ENCODE measurements at places on chromosomes 3 and 15.

DNA sequence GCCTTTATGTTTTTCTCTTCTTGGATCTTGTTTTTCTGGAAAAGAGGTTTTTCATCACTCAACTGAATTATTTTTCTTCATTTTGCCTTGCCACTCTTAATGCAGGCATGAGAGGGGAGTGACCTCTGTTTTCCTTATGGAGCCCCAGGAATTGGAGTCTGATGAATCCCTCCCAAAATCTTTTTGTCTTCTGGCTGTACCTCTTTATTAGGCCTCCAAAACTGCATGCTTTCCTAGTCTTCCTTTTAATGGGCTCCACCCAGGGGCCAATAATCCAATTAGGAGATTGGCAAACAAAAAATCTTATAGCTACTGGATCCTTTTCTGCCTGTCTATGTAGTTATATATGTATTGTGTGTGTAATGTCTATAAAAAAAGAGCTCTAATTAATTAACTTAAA, 192.4 kb upstream of the PEX5L start:
- DNase-seq: no peak

DNA sequence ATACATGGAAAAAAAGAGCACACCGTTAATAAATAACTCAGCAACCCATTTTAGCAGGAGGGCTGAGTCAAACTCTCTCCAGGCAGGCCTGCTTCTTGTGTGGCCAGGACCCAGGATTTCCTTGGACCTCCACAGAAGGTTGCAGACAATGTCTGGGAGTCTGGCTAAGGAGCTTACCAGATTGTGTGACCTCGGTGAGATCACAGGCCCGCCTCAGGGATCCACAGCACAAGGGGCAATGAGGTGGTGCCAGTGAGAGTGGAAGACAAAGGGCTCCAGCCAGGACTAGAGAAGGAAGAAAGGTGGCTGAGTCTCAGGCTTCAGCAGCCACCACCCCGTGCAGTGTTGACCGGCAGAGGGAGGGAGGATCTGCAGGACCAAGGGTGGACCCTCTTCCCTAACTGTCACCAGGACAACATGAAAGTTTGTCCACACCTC, 32.2 kb upstream of the SEC22A start:
- DNase-seq: peak; percentile 83

DNA sequence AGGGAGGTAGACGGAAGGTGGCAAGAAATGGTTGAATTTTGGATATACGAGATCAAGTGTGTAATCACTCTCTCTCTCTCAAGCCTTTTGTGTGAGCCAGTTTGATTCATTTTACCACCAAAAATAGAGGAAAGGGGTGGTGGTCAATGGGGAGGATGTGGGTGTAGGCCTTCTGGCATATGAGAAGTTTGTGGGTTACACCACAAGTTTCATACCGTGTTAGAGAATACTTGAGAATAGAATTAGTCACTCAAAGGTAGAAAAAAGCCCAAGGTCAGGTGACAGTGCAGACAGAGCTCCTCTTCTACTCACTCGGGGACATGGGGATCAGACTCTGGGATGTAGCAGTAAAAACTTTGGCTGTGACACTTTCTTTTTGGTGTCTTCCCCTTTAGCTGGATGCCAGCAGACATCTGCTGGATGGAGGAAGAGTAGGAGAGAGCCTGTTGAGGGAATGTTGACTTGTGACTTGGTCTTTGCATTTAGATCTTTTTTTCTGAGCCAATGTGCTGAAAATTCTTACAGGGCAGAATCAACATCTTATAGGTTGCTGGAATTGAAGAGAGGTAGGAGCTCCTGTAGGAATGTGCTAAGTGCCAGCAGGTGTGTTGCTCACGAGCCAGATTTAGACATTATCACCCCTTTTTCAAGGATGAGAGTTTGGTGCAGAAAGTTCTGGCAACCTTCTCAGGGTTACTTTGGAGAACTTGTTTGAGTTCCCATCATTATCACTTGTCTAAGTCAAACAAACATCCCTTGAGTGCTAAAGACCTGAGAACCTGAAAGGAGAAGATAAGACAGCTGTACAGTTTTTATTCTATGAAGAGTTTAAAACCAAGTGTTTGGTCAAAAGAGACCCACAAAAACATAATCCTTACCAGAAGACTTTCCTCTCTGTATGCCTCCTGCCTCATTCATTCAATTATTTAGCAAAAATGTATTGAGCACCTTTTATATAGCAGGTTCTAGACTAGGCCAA, 43.9 kb upstream of the RYK start:
- no peak for DNase-seq

GRCh38 chr15:71654042-71654719, 156.2 kb upstream of the NR2E3 start:
- no peak for DNase-seq

GRCh38 chr15:69253156-69253555, 45.6 kb upstream of the PAQR5 start:
- peak; percentile 96 for DNase-seq

- no peak for DNase-seq
Measured at GRCh38 chr3:175731543-175731942, 872.4 kb downstream of the NAALADL2 start.

DNA sequence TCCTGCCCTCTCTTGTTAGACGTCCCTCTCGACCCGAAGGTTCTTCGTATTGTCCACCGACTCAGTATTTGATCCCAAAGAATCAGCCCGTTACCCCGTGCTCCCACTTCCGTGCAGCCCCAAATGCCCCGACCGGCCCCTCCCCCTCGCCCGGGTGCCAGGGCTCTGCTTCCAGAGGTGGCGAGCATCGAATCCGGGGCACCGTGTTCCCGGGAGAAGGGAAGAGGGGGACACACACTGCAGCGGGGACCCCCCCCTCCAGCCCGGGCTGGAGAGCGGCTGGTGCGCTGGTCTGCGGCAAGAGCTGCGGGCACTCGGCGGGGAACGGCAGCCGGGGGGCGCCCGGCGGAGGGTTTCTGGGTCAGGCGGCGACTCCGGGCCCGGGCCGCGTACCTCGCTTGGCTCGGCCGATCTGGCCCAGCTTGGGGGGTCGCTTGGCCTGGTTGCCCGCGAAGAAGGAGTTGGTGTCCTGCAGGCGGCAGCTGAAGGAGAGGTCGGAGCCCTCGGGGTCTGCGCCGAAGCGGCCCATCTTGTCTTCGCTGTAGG, 556 bp downstream of the CAMK2N2 start:
- no peak for DNase-seq

DNA sequence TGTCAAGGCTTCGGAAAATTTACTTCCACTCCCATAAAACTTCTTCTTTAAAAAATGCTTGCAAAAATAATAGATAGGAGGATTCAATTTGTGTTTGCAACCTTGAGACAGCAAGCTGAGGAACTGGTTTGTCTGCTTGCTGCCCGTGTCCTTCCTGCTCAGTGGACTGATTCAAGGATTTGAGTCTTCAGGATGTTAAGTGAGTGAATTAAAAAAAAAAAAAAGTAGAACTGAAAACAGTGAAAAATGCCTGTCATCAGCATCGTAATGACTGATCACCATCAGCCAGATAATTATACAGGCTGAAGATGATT, 453.7 kb downstream of the FGF12 start:
- no peak for DNase-seq

DNA sequence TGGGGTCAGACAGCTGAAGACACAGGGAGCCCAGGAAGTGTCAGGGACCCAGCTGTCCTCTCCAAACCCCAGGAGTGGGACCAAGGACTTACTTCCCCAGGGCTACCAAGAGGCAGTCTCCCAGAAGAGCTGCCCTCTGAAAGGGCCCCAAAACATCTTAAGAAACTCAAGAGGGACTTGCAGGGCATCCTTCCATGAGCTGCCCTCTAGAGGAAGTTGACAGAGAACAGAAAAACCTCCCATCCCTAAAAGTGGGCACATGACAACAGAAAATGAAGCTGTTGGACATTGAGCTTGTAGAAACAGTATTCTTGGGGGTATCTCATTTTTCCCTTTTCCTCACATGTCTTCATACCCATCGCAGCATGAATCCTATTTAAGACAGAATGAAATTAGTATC, 58.9 kb downstream of the MECOM start:
- DNase-seq: no peak

- DNase-seq: no peak
Measured at GRCh38 chr3:9019259-9019961, 56.1 kb upstream of the RAD18 start.

GRCh38 chr3:7788881-7789280, 712.7 kb upstream of the LMCD1 start:
- peak; percentile 12 for DNase-seq

DNA sequence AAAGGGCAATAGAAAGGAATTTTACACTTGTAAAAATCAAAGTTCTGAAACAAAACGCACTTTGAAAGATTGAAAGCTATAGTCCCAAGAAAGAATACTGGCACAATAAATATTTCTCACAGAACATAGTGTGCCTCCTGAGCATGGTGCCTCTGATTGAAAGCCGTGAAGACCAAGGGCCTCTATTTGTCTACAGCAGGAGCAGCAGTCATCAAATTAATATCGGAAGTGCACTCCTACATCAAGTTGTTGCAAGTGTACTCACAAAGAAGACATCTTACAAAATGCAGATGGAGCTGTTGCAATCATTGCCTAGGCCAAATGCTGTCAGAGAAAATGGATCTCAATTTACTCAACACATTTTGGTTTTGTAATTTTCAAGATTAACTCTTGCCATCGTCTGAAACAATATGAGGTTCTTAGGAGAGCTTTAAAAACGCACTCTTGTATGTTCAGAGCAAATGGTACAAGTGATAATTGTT, 9.2 kb upstream of the WDR49 start:
- DNase-seq: no peak

DNA sequence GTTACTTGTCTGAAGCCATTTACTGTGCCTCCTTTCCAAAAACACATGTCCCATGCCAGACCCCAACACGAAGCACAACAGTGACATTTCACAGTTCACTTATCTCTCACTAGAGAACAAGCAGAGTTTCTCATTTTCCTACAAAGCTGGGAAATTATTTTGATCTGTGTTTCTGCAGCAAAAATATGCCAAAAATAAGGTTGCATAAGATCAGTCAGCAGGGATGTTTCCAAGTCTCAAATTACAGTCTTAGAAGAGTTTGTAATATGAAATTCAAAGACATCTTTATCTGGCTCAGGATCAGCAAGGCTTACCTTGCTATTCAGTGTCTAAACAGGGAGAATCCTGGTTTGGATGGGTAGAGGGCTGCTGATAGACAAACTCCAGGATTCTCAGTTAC, 75.5 kb downstream of the GJD2 start:
- no peak for DNase-seq

DNA sequence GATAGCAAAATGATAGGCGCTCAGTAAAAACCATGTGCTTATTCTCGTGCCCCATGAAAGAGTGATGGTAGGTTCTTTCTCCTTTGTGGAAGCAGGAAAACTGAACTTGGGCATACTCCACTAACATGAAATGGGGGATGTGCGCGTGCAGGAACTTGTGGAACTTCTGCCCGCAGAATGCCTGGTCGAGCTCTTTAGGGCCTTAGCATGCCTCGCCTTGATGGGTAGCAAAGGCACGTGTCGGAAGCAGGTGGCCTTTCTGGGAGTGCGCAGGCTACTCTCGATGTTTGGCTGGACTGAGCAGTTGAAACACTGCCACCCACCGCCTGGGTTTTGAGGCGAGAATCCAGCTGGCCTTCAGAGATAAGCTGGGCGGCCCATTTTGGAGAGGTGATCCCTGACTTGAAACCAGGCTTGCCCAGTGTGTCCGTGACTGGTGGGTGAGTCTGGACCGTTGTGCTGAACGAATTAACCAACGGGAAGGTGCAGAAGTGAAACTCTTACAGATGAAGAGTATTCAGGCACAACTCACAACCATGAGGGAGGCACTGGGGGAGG, 842 bp downstream of the PCCB start:
- peak; percentile 44 for DNase-seq

- DNase-seq: no peak
Measured at GRCh38 chr15:48989170-48989569, 25.5 kb upstream of the SHC4 start.

DNA sequence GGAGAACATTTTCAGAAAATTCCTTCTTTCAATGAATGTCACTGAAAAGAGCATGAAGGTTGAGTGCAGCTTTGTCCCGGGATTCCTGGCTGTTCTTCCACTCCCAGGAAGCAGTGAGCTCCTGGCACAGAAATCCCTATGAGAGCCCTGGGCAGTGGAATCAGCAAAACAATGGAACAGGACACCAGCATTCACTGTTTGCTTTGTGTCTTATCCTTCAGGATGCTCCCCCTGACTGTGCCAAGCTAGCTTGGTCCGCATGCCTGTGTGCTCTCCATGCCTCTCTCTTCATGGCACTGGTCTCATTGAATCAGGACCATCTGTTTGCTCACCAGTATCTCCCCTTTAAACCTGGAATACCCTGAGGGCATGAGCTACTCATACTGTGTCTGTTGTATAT, 102.0 kb upstream of the GADL1 start:
- DNase-seq: no peak

DNA sequence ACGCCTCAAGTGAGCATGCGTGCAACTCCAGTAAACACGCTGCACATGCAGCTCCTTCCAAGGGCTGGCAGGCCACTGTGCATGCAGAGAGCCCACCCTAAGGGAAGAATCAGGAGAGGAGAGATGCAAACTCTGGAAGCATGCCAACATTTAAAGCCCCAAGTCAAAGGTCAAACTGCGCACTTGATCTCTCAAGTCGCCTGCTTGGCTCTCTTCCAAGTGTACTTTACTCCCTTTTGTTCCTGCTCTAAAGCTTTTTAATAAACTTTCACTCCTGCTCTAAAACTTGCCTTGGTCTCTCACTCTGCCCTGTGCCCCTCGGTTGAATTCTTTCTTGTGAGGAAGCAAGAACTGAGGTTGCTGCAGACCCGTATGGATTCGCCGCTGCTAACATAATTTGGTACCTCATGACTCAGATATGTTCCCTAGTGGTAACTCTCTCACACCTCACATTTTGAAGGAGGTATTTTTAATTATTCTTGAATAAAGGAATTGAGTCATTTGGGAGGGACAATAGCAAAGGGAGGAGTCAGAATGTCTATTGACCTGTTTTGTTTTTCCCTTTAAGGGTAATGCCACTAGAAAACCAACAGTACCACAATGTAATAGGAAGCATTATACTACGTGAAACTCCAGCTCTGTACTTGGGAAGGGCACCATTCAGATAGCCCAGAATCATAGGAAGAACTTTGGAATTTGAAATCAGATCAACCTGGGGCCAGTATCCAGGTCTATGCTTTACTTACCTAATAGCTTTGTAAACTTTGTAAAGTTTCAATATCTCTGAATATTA, 19.6 kb upstream of the DGKG start:
- DNase-seq: peak; percentile 34

DNA sequence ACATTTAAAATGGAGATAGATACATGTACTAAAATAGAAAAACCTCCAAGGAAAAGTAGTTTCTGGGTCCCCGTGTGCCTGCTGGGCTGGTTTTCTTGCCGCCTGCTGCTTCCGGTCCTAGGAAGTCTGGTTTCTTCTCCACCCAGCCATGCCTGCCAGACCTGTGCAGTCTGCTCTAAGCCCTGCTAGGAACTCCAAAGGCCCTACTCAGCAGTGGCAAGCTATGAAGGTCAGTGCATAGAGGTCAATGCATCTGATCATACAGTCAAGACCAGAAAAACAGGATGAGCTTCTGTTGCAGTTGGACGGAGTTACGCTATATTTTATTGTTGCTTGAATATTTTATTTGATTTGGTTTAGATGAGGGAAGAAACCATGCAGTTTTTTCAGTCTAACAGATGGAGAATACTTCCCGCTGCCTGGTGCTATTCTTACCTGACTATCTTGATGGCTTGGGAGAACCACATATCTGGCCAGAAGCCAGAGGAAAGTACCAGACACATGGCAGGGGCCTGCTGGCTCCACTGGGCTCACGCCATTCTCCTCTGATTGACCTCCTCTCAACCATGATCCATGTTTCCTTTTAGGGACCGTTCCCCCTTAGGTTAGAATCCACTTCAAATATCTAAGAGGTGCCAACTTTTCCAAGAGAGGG, 226.8 kb upstream of the ST8SIA2 start:
- no peak for DNase-seq

GRCh38 chr3:77348244-77348855, 308.5 kb downstream of the ROBO2 start:
- peak; percentile 16 for DNase-seq

GRCh38 chr3:141242377-141243092, 10.9 kb downstream of the PXYLP1 start:
- DNase-seq: peak; percentile 54
